NCI-H748 treated with DMSO at 0.1 percent for 48 hours (cell line): ENCODE measurements at places on chromosomes 5 and 9.

DNA sequence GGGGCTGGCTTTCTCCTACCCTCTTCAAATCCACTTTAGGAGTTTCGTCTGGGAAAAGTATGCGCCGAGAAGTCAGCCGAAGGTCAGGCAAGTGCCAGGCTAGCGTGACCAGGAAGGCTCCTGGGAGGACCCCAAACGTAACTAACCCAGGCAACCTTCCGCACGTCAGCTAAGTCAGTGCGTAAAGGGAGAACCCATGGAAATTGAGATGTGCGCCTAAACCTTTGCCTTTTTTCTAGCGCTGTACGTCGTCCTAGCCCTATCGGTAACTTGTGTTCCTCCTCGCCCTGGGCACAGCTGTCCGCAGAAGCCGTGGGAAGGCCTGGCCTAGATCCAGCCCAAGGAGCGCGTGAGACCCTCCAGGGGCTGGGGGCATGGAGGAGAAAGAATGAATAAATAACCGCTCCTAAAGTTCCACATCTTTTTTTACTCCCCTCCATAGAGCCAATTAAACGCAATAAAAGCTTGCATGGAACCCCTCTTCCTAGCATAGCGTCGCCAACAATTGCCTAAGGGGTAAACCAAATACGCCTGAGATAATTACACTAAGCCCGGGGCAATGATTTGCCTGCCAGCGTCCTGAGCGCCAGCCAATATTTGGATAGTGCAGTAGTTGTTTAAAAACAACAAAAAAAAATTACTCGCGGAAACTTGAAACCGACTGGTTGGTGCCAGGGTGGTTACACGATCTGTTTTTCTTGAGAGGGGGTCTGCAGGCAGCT is 4.0 kb upstream of the FOXB2 start:
- DNase-seq: peak; percentile 88

- peak; percentile 5 for DNase-seq
Measured at GRCh38 chr5:56861893-56862485, 46.6 kb downstream of the MAP3K1 start.

DNA sequence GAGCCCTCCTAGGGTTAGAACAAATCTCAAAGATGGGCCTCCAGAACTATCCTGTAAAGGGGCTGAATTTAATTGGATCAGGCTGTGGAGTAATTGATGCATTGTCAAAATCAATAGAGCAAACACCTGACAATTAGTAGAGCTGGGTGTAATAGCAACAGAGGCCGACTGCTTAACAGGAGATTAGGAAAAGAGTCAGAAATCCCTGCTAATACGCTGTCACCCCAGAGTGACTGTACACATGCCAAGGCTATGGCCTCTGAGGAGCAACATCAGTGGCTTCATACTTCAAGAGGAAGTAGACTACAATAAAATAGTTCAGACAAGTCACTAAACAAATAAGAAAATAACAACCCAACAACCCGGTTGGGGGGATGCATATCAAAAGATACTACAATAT is 18.7 kb upstream of the GRPEL2 start:
- no peak for DNase-seq

DNA sequence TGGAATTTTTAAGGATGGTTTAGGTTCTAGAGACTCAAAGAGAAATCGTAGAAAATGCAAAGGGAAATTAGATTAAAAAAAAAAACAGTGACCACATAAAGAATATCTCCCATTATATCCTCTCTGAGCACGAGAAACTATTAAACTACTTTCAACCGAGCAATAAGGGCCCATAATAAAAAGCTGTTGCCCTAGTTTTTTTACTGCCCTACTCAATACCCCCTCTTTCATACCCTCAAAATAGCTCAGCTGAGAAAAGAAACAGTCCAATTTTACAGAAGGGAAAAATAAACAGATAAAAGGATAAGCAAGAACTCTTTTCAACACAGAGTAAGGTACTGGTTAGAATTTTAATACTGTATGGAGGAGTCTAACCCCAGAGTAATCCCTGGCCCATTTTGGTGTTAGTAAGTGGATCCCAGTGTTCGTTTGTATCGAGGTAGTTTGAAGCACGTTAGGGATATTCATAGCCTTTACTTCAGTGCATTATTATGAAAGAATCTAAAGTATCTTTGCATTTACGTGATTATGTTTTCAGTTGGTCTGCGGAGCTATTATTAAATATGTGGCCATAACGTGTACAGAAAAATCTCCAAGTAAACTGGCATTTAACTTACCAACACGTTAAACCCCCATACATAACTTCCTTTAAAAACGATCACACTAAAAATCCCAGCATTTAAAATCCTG is 980 bp upstream of the RHOBTB3 start:
- peak; percentile 8 for DNase-seq

DNA sequence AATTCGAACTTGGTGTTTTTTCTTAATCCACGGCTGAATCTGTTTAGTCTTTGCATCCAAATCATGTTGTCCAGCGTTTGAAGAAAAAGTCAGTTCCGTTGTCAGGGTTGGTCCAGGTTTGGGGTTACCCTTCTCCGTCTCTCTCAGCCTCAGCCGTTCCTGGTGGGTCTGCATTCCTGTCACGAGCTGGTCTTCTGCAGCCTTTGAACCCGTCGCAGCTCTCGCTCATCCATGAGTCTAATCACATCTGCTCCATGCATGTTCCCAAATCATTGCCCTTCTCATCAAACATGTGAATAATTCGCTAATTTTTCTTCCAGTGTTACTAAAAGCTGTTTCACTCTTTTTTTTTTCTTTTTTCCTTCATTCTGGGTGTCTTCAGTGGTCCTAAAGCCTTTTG is 39.0 kb upstream of the EXOC3 start:
- no peak for DNase-seq

GRCh38 chr5:61632064-61632463 is 300.0 kb downstream of the ZSWIM6 start:
- DNase-seq: no peak

DNA sequence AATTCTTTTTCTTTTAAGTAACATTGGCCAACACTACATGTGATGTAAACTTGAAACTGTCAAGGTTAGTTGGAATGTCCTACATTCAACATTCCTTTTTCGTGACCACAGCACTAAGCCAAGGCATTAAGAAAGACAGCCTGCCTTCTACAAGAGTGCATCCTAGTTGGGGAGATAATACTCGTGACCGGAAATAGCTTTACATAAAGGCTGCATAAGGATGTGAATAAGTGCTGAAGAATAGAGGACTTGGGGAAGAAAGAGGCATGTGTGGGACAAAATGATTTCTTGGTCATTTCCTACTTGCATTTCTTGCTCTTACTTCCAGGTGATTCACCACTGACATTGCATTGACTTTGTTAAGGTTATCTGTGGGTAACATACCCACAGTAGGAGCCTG is 282.0 kb downstream of the DMRT2 start:
- DNase-seq: no peak

DNA sequence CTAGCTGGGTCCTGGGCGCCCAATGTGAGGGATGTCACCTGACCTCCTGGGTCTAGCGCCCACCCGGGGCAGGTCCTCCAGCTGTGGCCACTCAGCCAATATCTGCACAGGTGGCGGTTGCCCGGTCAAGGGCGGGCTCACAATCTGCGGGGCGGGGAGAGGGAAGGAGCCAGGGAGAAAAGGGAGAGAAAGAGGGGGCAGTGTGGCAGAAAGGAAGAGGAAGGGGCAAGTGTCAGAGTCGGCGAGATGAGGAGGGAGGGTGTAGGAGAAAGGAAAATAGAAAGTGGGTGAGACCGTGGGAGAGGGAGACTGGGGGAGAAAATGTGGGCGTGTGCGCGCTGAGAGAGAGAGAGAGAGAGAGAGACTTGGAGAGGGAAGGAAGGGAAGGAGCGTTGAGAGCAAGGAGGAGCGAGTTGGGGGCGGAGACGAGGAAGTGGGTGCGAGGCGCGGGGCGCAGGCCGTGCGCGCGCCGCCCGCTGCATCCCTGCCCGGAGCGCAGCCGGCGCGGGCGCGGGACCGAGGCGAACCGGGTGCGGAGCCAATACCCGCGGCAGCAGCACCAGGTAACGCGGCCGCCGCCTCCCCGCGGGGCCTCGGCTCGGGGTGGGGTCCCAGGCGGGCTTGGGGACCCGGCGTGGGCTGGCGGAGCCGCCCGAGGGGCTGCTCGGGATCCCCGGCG is at the start of gene HRH2:
HRH2 (plus strand) TSS at position 479 of the 679 bp plus-strand sequence. CDS start 25,163 bp downstream, outside the sequence.
- DNase-seq: no peak

DNA sequence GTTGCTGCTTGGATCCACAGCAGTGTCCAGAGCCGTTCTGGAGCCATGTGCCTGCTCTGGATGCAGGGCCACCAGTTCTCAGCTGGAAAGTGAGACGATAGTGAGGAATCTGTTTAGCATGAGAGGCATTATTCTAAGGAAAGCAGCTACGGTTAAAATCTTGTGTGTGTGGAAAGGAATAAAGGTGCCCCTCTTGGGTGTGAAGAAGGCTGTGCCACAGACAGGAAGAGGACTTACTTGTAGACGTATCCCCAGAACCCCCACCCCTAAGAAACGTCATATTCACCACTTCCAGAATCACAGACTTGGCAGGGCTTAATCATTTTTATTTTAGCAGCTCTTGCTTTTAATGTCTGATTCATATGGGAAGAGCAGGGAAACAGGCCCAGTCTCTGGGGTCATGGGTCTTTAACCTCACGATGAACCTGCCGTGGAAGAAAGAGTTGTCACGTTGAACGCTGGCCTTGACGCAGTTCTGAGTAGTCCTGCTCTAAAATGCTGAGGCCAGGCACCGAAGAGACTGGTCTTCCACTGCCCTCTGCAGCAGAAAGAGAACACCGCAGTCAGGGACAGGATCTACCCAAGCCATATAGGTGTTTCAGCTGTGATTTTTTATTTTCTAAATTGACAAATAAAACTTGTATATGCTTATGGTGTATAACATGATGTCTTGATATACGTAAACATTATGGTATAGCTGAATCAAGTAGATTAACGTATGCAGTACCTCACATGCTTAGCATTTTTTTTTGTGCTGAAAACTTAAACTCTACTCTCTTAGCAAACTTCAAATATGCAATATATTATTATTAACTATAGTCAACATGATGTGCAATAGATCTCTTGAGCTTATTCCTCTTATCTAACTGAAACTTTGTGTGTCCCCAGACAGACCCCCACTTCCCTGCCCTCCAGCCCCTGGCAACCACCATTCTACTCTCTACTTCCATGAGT is 38.8 kb downstream of the CARTPT start:
- peak; percentile 22 for DNase-seq

DNA sequence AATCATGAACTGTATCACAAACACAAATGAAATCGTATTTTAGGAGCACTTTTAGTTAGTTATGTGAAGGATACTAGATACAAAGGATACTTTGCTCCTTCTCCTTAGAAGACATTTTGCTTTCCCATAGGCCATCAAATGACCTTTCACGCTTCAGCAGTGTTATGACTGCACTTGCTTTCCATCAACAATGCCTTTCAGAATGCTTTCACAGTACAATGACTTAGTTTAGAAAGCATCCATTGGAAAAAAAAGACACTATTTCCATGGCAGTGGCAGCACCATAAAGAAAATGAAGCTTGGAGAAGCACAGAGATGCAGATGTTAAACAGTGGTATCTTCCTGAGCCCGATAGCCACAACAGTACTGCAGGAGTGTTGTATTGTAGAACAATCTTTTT is 203.9 kb downstream of the PCSK1 start:
- no peak for DNase-seq

- DNase-seq: no peak
Measured at GRCh38 chr5:135079760-135080159, 45.7 kb upstream of the PITX1 start.

GRCh38 chr5:20618340-20618739 is 630.3 kb upstream of the CDH18 start:
- no peak for DNase-seq

DNA sequence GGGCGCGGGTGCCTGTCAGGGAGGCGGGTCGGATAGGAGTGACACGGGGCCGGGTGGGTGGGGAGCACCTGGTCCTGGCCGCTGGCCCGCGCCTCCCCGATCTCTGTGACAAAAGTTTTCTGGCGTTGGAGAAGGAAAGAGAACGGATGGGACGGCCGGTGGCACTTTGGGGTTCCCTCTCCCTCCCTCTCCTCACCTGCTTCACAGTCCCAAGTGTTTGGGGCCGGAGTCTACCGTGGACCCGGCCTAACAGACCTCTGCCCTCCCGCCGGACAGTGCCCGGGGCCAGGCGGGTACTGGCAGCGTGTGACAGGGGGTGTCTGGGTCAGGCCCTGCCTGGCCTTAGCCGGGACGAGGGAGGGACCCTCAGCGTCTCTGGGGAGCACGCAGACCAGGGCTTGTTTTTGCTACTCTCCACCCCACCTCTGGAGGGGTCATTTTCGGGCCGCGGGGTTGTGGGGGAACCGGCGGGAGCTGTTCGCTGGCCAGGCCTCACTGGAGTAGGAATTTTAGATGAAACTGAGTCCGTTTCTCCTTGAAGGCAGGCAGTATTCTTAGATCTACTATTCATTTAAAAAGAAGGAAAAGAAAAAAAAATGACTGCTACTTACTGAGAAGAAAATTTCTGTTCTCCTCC is 1.7 kb downstream of the PRDM6 start:
- no peak for DNase-seq

GRCh38 chr9:130197888-130198287 is 25.7 kb downstream of the NCS1 start:
- DNase-seq: no peak

GRCh38 chr9:97900103-97900737 is 22.1 kb downstream of the TRMO start:
- no peak for DNase-seq

- peak; percentile 43 for DNase-seq
Measured at GRCh38 chr5:135072387-135073281, 38.6 kb upstream of the PITX1 start.

DNA sequence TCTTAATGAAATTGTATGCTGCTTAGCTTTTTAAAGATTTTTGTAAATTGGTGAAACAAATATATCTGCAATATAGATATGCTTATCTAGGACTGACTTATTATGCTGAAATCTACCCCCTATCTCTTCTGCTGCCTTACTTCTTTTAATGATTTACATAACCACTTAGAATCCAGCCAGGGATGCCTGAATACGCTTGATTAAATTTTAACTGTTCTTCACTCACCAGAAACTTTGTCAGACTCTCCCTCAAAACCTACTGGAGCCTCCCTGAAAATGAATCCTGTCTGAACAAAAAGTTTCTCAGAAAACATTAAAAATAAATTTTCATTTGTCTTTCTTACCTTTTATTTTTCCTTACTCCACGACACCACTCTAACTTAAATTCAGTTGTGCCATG is 111.7 kb downstream of the ST8SIA4 start:
- no peak for DNase-seq

- DNase-seq: no peak
Measured at GRCh38 chr9:90034071-90034470, 429.3 kb downstream of the GADD45G start.

DNA sequence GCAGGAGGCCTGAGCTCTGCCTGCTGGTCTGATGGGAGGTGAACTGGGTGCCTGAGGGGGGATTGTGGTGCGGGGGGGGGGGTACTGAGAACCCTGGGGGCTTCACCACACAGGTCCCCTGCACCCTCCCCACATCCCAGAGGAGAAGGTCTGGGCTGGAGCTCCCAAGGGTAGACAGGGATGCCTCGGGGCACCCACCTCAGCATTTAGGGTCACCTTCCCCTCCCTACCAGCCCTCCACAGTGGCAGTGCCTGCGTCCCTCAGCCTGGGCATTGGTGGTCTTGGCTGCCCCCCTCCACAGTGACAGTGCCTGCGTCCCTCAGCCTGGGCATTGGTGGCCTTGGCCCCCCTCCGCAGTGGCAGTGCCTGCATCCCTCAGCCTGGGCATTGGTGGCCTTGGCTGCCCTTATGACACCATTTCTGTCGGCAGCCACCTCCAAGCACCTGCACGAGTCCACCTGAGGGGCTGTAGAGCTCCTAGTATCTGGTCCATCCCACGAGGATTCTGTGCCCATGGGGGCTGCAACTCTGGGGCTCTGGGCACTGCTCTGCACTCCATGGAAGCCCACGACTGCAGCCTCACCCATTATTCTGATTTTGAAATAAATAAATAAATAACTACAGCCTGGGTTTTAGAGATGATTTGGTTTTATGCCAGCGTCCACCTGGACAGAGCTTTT is 21.5 kb downstream of the NKD2 start:
- no peak for DNase-seq
